Kidney (tissue), 22 donors: ENCODE measurements at places on chromosomes 1 and 21.

DNA sequence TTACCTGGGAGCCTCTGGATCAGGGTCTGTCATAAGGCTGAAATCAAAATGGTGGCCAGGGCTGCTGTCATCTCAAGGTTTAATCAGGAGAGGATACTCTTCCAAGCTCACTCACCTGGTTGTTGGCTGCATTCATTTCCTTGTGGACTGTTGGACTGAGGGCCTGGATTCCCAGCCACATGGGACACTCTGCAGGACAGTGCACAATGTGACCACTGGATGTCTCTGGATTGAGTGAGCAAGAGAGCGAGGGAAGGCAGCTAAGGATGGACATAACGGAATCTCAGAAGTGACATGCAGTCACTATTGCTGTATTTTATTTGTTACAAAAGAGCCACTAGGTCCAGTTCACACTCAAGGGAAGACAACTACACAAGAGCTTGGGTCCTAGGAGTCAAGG, 229.1 kb downstream of the S1PR1 start:
- DNase-seq: no peak

DNA sequence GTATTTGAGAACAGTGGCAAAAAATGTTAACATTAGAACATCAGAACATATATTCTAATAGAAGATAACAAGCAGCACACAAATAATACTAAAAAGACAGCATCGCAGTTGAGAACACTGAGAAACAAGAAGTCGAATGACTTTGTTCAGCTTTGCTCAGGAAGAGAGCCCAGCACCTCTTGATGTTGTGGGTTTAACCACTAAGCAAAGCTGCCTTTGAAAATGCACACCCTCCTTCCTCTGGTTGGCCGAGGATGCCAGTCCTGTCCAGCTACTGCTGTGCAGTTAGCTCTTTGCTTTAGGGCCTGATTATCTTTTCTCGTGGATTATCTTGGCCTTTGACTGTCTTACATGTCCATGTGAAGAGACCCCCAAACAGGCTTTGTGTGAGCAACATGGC, 60.5 kb downstream of the SPATA46 start:
- DNase-seq: no peak

GRCh38 chr1:117653195-117653594, 47.3 kb downstream of the TENT5C start:
- DNase-seq: no peak

GRCh38 chr1:37621326-37621870, 13.3 kb downstream of the RSPO1 start:
- no peak for DNase-seq

DNA sequence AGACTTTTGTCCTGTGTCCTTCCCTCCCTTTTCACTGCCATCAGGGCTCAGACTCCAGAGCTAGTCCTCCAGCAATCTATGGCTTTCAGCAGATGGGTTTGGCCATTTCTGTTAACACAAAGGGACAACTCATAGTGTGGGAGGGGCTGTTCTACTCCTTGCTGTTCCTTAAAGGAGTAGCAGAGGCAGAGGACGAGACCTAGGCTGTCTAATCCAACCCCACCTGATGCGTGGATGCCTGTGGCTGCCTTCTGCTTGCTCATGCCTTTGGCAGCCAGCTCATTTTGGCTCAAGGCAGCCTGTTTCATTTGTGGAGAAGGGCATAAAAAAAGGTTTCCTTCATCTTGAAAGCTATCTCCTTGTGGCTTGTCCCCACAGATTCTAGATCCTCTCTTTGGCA, 27.0 kb downstream of the MFSD2A start:
- no peak for DNase-seq

DNA sequence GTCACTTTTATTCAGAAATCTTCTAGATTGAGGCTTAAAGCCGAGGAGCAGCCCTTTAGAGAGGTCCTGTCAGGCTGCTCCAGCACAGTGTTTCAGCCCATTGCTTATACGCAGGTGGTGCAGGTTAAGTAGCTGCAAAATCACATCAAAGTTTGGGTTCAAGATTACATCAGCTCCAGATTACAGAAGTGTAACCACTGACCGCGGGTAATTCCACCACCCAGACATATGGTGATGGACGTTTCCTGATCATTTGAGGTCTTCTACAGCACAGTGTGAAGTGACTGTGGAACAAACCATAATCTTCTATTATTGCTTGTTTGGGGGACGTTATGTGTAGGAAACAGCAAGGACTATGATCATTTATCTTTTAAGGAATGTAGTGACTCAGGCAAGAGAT, 11.8 kb downstream of the C1orf115 start:
- DNase-seq: no peak

DNA sequence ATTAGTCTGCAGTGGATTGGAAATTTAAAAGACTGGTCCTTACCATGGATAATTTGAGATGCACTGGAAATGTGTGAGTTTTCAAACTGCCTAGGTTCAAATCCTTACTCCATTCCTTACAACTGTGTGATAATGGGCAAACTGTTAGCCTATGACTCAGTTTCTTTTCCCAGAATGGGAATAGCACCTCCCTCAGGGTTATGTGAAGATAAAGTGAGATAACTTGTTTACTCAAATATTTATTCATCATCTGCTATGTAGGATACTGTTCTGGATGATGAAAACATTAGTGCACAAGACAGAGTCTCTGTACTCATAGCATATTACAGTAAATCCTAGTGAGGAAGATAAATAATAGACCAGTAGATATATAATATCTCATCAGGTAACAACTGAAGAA, 28.6 kb downstream of the LRIG2 start:
- DNase-seq: no peak

DNA sequence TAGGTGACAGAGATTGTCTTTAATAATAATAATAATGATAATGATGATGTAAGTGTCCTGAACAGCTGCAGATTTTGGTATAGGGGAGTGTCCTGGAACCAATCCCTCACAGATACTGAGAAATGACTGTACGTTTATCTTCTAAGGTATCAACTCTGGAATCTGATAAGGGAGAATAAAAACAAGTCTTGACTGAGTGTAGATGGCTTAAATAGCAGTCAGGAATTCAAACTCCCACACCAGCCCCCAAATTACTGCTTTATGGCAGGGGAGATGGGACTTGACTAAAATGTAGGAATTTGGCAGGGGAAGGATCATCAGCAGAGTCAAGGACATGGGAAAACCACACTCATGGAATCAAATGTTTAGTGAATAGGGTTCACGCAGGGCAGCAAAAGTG, 6.1 kb upstream of the VHLL start:
- no peak for DNase-seq

GRCh38 chr1:217149791-217150190, 426.6 kb upstream of the ESRRG start:
- no peak for DNase-seq

DNA sequence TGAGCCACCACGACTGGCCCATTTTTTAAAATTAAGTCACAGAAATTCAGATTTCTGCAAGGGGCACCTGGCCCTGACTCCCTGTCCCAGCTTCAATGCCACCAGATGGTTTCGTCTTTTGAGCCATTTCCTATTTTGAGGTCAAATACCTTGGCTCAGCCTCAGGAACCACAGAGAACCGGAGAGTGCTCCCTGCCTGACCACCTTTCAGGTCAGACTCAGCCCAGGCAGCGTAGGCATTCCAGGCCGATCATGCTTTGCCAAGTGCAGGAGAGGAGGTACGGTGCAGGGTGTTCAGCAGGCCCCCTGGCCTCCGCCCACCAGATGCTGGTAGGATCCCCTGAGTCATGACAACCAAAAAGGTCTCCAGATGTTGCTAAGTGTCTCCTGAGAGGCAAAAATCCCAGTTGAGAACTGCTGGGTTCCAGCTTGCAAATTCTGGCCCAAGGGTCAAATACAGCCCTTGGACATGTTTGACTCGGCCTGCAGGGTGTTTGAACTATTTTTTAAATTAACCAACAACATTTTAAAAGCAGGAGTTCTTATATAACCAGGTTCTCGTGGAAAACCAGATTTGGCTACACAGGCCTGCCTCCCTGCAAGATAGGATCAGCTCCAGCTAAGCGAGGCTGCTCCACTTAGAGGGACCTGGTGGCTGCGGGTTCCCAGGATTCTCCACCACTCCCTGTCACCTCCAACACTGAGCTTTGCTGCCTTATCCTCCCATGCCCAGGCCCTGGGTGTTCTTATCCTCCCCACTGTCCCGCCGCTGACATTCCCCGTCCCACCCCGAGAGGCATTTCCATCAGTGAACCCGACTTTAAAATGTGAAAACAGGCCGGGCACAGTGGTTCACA, 61.9 kb upstream of the TARDBP start:
- no peak for DNase-seq

DNA sequence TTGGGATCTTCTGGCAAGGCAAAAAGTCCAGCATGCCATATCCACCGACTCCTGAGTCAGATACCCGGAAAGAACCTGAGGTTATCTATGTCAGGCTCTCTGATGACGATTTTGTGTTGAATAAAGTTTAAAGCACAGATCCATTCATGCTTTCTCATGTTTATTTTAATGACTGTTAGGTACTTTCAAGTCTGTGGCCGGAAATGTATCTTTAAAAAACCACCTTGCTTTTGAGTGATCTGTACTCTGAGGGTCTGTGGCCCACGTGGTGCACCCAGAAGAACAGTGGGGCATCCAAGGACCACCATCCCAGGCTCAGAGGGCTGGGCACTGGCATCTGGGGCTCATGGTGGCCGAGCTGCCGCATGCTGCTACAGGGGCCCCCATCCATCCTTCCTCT, 30.1 kb upstream of the VASH2 start:
- no peak for DNase-seq

- DNase-seq: no peak
Measured at GRCh38 chr1:248905662-248906008, 400 bp upstream of the PGBD2 start.

DNA sequence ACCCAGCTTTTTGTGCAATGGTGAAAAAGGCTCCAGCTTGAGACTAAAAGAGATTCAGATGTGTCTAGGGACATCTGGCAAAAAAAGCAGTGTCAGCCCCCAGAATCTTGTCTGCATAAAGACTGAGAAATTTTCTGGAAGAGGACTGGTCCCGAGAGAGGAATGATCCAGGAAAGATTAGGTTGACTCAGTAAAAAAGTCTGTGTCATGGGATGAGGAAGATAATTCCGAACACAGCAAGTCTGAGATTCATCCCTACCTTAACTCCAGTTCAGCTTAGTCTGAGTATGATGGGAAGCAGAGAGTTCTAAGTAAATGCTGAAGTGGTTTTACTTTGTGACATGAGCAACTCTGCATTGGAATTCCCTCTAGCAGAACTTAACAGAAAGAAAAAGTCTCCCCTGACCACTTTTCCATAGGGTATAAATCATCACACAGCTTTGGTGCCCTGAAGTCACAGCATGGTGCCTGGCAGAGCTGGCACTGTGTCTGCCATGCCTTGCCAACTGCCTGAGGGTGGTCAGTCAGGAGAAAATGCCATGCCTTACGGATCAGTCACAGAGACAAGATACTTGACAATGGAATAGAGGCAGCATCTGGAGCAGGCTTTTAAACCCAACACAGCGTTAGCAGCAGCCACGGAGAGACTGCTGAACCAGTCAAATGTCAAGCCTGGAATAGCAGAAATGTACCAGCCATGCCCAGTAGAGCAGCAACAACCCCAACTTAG, 153.4 kb downstream of the ZC3H11B start:
- DNase-seq: no peak

- no peak for DNase-seq
Measured at GRCh38 chr1:16050328-16050727, 6.7 kb downstream of the CLCNKB start.

- DNase-seq: no peak
Measured at GRCh38 chr1:55185832-55186231, 29.3 kb downstream of the USP24 start.

DNA sequence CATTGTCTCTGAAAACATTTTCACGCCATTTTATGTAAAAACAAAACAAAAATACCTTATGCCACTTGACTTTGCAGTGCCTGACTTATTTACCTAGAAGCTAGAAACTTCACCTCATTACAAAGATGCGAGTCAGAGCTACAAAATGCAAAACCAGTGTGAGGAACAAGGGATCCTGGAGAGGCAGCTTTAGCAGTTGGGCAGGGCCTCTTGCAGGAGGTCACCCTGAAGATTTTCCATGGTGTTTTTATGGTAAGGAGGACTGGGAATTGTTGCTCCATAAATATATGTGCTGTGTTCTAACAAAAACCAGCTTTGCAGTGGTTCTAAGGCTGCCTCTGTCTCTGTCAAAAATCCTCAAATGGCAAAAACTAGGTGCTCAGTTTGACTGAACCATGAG, 36.4 kb upstream of the TARBP1 start:
- DNase-seq: no peak

DNA sequence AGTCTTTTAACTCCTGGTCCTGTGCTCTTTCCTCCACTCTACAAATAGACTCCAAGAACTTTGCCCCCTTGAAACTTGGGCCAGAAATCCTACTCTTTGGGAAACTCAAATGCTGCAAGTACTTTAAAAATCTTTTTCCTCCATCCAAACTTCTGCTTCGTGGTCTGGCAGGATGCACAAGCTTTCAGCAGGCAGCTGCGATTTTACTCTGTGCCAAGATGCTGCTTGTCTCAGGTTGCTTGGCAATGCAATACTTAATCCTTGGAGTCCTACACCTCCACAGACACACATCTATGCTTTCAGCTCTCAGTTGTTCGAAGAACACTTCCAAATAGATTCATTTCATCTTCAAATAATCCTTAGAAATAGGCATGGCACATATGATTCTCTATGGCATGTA, 435.3 kb upstream of the USP24 start:
- DNase-seq: no peak

DNA sequence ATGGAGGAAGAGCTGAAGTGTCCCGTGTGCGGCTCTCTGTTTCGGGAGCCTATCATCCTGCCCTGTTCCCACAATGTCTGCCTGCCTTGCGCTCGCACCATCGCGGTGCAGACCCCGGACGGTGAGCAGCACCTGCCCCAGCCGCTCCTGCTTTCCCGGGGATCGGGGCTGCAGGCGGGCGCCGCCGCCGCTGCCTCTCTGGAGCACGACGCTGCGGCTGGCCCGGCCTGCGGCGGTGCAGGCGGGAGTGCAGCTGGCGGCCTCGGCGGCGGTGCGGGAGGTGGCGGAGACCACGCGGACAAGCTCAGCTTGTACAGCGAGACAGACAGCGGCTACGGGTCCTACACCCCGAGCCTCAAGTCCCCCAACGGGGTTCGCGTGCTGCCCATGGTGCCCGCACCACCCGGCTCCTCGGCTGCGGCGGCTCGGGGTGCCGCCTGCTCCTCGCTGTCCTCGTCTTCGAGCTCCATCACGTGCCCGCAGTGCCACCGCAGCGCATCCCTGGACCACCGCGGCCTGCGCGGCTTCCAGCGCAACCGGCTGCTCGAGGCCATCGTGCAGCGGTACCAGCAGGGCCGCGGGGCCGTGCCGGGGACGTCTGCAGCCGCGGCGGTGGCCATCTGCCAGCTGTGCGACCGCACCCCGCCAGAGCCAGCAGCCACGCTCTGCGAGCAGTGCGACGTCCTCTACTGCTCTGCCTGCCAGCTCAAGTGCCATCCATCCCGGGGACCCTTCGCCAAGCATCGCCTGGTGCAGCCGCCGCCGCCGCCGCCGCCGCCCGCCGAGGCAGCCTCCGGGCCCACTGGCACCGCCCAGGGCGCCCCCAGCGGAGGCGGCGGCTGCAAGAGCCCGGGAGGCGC, 1.3 kb downstream of the TRIM67 start:
- no peak for DNase-seq

DNA sequence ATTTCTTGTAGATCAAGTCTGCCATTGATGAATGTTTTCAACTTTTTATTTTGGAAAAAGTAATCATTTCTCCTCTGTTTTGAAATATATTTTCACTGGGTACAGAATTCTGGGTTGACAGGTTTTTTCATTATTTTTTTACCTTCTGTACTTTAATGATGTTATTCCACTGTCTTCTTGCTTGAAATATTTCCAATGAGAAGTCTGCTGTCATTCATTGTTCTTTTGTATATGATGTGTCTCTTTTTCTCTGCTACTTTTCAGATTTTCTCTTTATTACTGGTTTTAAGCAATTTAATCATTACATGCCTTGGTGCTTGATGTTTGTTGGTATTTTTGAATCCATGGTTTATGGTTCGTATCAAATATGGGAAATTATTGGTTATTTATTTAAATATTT, 22.4 kb upstream of the FOXO6 start:
- DNase-seq: no peak
